ENCODE measurements at places on chromosomes 2 and 18.

GRCh38 chr2:149363958-149364357, 33.6 kb downstream of the LYPD6 start:
- no peak for DNase-seq

DNA sequence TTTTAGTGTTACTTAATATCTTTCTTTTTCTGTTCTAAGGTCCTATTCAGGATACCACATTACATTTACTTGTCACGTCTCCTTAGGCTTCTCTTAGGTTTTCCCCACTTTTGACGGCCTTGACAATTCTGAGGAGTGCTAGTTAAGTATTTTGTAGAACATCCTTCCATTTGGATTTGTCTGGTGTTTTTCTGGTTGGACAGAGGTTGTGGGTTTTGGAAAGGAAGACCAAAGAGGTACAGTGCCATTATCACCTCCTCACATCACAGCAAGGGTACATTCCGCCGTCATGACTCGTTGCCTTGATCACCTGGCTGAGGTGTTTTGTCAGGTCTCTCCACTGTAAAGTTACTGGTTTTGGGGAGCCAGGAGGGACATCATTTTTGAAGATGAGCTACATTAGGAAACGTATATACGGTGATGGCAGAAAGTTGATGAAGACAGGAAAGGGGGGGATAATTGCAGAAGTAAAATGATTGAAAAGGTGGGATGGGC, 88.4 kb upstream of the TMEM247 start:
- DNase-seq: no peak

GRCh38 chr2:69733342-69734034, 8.4 kb upstream of the ANXA4 start:
- no peak for DNase-seq

DNA sequence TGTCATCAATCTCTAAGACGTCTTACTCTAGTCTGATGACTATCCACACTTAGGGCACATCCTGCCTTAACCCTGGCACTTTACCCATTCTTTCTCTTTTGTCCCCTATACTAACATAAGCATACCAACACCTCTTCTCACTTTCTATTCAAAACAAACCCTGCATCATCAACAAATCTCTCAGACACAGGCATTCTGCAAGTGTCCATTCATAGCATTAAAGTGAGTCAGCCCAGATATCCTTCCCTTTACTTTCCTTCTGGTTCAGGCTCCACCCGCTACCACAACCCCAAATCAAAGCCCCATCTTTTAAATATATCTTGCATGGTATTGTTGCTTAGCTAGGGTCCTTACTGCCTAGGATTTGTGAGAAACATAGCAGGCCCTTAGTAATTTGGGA, 3.8 kb downstream of the GRB14 start:
- no peak for DNase-seq

DNA sequence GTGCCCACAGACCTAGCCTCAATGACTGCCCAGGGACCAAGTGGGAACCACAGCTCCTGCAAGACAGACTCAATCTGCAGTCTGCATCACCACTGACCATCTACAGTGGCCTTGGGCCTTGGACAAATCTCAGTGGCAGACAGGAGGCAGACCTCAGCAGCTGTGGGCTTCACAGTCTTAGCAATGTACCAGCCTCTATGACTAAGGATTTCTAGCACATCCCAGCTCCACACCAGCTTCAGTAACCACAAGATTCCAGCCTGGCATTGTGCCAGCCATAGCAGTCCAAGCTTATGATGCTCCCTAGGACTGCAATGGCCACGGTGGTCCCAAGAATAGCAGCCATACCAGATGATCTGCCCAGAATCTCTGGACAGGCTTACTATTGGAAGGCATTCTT, 19.6 kb upstream of the WDR75 start:
- no peak for DNase-seq

DNA sequence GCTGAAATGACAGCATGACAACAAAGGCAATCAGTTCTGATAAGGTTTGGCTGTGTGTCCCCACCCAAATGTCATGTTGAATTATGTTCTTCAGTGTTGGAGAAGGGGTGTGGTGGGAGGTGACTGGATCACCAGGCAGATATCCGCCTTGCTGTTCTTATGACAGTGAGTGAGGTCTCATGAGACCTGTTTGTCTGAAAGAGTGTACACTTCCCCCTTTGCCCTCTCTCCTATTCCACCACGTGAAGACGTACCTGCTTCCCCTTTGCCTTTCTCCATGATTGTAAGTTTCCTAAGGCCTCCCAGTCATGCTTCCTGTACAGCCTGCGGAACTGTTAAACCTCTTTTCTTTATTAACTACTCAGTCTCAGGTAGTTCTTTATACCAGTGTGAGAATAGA, 553.0 kb downstream of the DCDC2C start:
- DNase-seq: no peak

Measured in activated CD4-positive, alpha-beta T cell treated with anti-CD3 and anti-CD28 coated beads, Interleukin-2, amount 10 ng/mL, durations not matched to agents 7 days and 5 days (primary cell).